ENCODE measurements at places on chromosomes 13 and 19.

- no peak for DNase-seq
Observed at GRCh38 chr19:51274049-51274770, 23.3 kb downstream of the SIGLECL1 start.

- no peak for DNase-seq
Observed at GRCh38 chr19:48395499-48395898, 2.0 kb downstream of the GRIN2D start.

- DNase-seq, result no peak
Observed at GRCh38 chr13:40996426-40997092, 22.6 kb downstream of the ELF1 start.

GRCh38 chr13:110445722-110446574 is 115.6 kb downstream of the RAB20 start:
- no peak for DNase-seq

DNA sequence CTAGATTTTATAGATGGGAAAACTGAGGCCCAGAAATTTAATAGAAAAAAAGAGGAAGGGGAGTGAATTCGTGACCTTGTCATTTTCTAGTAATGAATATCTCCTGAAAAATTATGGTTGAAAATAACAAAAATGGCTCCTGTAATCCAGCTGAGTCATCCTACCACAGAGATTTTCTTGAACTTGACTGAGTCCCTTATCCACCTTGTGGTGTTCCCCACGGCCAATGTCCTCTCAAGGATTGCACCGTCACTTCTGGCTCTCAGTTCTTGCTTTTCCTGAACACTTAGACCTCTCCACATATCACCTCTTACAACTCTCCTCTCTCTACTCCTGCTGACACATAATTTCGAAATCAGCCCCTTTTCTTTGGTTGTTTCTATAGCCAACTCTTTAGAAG is 1.2 kb upstream of the KATNAL1 start:
- DNase-seq, result no peak

DNA sequence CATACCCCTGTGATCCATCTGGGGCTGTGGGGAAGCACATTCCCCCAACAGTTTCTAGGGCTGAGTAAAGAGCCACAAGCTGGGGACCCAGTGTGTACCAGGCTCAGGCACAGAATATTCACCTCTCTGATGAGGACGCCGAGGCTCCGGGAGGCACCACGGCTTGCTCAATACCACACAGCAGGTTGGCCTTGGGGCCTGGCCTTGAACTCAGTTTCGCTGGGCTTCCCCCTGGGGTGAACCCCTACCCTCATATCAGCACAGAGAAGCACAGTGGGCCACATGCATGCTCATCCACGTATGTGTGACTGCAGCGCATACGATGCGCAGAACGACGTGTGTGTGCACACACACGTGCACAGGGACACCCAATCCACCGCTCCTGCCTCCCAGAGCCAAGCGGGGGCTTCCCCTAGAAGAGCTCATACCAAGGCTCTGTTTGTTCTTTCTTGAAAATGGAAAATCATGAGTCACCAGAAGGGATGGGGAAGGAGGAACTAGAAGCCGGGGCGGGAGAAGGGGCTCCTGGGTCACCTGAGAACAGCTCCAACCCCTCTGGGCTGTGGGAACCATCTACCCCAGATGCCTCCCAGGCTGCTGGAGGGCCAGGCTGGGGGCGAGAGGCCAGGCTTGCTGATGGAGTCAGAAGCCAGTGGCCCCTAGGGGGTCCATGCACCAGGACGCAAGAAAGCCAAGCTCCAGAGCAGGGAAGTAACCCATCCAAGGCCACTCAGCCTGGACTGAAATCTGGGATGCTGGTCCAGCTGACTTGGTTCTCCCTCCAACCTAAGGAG is 4.9 kb upstream of the PDE4C start:
- no peak for DNase-seq

DNA sequence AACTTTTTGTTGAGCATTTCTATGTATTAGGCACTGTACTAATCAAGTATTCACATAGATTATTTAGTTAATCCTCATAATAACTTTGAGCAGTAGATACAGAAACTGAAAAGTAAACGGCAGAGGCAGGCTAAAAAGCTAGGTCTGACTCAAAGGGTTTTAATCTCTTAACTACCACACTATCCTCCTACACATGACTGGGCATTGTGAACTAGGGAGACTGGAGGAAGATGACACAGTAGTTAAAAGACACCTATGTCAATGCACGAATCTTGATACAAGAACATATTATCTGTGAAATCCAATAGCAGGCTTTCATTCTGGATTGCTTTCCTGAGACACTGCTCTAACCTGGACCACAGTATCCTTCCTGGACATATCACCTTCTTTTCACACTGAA is 36.3 kb downstream of the MICU2 start:
- DNase-seq, result no peak

DNA sequence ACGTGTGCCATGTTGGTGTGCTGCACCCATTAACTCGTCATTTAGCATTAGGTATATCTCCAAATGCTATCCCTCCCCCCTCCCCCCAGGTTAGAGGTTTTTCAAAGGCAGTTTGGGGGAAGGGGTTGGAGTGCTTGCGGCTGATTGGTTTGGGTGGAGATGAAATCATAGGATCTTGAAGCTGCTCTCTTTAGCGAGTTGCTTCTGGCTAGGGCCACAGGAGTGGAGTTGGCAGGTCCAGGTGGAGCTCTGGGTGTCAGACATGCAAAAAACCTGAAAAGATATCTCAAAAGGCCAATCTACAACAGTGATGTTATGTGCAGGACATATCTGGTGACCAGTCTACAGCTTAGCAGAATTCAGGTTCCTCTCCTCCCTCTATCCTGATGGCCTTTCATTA is 32.6 kb upstream of the CXCL17 start:
- DNase-seq, result no peak

DNA sequence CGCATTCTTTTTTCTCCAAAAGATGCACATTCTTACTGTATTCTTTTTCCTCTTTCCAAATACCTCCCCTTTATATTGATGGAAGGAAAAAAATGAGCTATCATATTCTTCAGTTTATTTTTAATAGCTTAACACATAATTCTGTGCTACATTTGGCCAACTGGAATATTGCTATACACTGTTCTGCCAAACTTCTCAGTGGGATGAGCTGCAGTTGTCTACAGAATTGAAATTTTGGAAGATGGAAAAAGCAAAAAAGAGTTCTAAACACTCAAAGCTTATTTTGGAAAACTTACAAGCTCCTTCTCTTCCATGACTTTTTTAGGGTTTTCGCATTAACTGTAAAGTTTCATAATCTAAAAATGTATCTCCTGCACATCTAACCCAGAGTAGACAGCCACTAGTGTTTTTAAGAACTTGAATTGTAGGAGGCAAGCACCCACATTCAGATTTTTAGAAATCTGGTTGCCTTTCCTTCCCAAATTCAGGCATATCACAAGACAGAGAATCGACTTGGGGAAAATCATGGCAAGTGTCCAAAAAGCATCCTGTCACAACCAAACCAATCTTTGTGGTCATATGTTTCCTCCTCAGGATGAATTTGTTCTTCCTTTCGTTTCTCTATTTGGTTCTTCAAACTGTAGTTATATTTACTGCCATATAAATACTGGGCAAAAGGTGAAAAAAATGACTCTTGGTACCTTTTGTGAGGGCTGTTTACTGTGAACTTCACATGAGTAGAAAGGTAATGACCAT is 111.4 kb upstream of the FRY start:
- DNase-seq, result no peak

DNA sequence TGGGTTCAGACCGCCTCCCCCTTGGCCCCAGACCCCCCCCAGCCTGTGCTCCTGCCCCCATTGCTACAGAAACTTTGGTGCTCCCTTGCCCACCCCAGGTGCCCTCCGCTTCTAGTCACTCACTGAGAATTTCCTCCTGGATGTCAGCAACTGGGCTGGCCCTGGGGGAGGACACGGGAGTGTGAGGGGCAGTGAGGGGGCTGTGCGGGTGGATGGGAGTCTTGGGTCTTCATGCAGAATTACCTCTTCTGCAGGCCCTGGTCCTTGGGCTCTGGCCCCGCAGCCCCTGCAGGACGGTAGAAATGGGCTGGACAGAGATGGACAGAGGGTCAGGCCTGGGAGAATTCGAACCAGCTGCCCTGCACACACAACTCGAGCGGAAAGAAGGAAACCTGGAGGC is 4.8 kb downstream of the LILRB5 start:
- DNase-seq, result no peak

GRCh38 chr19:29587518-29587986 is 18.5 kb upstream of the POP4 start:
- peak; percentile 34 for DNase-seq

- no peak for DNase-seq
Observed at GRCh38 chr13:19860884-19861655, 2.4 kb downstream of the ZMYM5 start.

DNA sequence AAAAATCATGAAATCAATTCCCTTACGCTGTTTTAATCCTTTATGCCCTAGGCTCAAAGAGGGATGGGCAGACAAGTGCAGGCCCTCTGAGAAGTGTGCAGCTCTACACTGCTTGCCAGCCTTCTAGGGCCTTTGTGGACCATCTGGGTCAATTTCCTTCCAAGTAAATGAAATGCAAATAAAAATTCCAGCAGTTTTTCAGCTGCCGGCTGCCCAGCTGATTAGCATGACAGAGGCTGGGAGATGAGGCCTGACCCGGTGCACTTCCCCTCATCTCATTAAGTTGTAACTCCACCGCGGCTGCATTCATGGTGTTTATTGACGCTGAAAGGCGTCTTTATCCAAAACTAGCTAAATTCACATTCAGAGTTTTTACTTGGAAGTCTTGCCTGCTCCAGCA is 47.5 kb upstream of the GSX1 start:
- DNase-seq, result no peak

DNA sequence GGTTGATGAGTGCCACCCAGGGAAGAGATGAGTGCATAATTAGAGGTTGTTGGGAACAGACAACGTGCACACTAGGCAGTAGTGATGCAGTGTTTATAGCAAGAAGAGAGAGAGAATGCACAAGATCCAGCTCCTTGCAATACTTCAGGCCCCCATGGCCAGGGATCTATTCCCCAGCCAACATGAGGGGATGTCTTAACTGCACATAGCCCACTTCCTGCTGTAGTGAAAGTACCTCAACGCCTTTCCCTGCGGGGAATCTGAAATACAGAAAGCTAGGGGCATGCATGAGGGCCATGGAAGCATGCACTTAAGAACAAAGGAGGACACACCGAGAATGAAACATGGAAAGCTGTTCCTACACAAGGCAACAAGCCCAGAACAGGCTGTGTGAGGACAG is 636.7 kb upstream of the GPC6 start:
- DNase-seq, result no peak

DNA sequence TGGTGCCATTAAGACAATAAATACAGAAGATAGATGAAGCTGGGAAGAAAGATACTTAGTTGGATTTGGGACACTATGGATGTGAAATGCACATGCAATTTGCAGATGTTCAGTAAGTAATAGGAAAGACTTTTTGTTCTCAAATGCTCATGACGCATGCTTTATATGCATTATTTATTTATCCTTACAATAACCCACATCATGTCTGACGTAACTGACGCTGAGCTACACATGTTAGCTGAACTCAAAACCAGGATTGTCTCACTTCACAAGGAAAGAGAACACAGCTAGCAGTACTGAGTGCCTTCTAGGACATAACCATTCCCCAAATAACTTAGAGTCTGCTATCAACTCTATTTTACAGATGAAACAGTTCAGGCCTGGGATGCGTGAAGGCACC is 463.4 kb downstream of the FGF9 start:
- no peak for DNase-seq

- DNase-seq, result no peak
Observed at GRCh38 chr13:64234255-64234654, 2818.6 kb upstream of the PCDH20 start.

GRCh38 chr19:5038631-5039271 is 69.8 kb downstream of the KDM4B start:
- DNase-seq, result no peak

DNA sequence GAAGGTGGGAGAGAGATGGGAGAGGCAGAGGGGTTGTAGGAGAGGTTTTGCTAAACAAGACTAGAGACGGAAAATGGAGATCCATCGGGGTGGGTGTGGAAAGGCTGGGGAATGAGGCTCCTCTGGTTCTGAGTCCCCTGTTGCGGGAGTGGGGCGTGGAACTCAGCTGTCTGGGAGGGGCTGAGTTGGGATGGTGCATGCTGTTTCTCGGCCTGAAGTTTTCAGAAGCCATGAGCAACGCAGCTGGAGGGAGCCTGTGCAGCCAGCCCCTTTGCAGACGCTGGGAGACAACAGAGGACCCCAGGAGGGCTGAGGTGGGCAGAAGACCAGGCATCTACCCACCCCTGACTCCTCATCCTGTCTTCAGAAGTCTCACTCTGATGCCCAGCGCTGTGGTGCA is 7.4 kb upstream of the GIPR start:
- no peak for DNase-seq

DNA sequence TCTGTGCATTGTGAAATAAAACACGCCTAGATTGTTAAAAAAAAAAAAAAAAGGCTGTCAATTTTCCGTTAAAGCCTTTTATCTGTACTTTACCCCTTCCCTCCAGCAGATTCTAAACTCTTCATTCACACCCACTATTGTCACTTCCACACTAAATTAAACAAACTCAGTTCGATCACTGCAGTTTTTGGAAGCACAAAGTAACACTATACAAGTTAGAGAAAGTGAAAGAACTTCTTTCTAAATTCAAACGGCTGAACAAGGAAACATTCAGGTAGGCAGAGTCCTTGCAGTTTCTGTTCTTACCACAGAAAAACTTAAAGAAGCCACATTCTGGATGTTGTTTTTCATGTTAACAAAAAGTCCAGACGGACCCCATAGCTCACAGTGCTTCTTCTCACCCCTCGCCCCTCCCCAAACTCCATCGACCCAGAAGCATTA is 27.5 kb upstream of the UBE2L5 start:
- DNase-seq, result no peak

Data from activated CD4-positive, CD25-positive, alpha-beta regulatory T cell treated with anti-CD3 and anti-CD28 coated beads, Interleukin-2, amount 50 U/mL, for 16 hours (primary cell).